ENCODE measurements at places on chromosomes 3 and 15.

GRCh38 chr3:62370858-62371719, 2.3 kb downstream of the FEZF2 start:
- DNase-seq: no peak

- no peak for DNase-seq
Measured at GRCh38 chr3:153052096-153052460, 109.9 kb upstream of the RAP2B start.

DNA sequence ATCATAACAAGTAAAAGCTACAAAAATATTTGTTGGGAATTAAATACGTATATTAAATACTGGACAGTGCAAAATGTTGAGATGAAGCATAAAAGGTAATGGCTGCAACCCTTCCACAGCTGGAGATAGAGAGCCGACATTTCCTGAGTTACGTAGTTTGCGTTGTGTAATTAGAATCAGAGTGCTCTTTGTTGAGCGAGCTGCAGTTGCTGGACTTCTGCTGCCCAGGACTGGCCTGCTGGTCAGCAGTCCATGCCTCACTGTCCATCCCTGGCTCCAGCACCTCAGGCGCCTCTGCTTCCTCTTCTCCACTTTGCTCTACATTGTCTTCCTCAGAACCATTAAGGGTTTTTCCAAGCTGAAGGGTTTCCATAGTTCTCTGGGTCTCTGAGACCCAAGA, 28.4 kb upstream of the SHC4 start:
- no peak for DNase-seq

DNA sequence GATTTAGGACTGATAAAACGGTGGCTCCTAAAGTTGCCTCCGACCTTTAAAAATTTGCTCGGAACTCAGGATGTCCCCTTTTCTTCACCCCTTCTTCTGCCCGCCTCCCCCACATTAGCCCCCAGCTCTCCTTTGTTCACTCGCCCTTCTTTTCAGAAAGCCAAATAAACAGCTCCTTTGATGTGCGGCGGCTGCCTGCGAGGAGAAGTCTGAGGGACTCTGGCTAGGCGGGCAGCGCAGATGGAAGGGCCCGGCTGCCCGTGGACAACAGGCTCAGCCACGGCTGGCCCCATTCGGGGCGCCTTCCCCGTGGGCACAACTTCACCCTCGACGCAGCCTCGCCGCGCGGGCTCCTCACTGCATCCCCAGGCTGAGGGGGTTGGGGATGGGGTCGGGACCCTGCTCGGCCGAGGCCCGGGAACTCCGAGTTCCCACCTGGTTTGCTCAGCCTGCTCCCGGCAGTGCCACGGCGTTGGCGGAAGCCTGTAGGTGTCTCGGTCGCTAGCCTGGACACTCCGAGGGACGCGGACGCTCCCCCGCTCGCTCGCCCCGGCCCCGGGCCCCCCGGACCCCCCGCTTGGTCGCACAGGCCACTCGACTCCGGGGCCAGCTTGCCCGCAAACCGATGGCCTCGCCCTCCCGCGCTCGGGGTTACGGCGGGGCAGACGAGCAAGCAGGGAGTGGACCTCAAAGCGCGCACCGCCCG, 897 bp upstream of the TLE3 start:
- DNase-seq: no peak

DNA sequence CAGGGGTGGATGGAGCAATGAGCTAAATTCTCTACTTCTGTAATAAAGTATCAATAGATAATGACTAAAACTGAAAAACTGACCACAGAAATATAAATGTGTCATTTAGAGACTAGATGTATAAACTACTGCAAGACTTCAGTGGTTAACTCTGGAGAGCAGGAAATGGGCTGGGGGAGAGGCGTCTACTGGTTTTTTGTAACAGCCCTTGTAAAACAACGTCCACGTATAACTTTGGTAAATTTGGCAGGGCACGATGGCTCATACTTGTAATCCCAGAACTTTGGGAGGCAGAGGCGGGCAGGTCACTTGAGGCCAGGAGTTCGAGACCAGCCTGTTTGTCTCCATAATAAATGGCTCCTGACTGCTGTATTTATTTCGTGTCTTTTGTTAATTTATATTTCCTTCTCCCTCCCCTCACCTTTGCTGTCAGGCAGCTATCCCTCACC, 12.5 kb downstream of the RAB27A start:
- DNase-seq: no peak

DNA sequence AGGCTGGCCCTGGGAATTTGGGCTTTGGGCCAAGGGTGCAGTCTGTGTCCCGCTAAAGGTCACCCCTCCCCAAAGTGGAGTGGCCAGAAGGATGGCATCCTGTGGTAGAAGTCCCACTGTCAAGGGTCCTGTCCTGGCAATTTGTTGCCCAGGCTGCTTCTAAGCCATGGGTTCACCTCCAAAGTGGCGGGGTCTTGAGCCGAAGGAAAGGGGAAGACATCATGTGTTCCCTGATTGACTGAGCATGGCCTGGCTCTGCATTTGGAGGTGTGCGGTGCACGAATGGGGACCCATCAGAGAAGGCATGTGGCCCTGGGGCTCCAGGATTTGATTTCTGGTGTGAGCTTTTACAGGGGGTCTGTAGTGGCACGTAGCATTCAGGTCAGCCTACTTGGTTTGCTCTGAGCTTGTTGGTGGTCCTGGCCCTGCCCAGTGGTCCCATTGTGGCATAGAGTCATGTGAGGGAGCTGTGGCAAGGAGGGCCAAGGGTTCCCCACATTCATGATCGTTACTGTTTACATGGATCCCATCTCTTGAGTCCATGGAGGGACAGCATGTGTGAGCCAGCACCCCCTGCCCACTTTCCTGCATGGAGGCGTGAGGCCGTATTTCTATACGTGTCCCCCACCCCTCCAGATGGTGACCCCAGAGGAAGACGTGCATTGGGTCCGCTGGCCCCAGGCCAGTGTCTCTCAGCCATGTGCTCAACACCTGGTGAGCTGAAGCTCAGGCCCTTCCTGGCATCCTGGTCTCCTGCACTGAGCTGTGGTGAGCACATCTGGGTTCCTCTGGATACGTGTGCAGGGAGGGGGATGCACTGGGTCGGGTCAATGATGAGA, 225.1 kb downstream of the SNRPN start:
- DNase-seq: no peak

DNA sequence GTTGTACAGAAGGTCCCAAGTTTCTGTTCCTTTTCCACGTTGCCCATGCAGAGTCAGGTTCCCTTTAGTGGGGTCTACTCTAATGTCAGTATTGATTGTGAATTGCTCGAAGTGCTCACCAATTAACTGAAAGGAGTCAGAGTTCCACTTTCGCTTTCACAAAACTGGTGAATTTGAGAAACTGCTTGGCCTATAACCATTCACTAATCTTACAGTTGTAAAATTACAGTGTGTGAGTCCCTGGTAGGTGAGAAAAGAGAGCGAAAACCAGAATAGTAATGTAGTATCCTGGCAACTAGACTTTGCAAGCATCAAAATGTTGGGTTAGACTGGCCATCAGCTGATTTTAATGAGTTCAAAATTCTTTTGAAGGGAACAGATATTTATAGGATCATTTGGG, 237.5 kb upstream of the CHRM5 start:
- no peak for DNase-seq
